ENCODE measurements at places on chromosomes 2 and 18.

- peak; percentile 9 for DNase-seq
Measured at GRCh38 chr18:35005963-35006577, 35.1 kb upstream of the MAPRE2 start.

- DNase-seq = peak; percentile 69
Measured at GRCh38 chr2:157336137-157337010, 10.8 kb upstream of the ERMN start.

GRCh38 chr2:6877402-6878304 is at the start of gene RSAD2:
TSS of gene RSAD2 (plus strand) at chr2:6877777. CDS start at chr2:6877801, 24 bp downstream.
- peak; percentile 84 for DNase-seq

- no peak for DNase-seq
Measured at GRCh38 chr2:98140210-98140609, 53.2 kb downstream of the VWA3B start.

DNA sequence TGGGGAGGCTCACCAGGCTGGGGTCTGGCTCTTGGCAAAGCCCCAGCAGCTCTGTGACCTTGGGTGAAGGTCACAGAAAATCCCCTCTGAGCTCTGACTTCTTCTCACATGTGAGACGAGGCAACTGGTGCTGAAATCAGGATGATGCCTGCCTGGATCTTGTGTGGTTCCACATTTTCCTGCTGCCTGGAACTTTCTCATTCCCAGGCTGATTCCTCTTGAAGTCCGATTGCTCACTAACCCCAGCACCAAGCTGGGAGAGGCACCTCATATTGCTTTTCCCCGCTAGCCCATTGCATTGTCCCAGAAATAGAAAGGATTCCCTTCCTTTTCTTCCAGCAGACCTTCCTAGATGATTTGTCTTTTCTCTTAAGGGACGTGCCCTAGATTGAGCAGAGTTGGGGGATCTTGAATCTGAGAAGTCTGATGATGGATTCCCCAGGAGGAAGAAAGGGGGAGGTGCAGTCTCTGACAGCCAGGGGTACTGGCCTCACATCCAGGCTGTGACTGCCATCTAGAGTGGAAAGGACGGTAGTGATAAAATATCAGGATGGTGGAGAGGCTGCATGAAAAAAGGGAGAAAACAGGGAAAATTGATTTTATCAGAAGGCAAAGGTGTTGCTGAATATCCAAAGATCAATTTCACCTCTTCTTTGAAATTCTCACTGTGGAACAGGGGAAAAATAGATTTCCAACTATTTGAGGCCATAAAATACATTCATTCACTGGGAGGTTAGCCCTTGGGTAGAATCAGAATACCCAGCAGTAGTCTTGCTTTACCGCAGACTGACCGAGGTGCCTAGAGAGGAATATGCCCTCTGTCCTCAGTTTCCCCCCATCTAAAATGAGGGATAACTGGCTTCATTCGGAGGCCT is 96.3 kb downstream of the FAM210A start:
- DNase-seq = peak; percentile 61

Data from CD4-positive, alpha-beta T cell treated with Interferon alpha-2 for 1 hour (primary cell).